ENCODE measurements at places on chromosomes 3 and 15. TPM values are rescaled to one million over a fixed set of nuclear protein-coding genes. Genes with fewer than 3 reads are reported as not detected.

DNA sequence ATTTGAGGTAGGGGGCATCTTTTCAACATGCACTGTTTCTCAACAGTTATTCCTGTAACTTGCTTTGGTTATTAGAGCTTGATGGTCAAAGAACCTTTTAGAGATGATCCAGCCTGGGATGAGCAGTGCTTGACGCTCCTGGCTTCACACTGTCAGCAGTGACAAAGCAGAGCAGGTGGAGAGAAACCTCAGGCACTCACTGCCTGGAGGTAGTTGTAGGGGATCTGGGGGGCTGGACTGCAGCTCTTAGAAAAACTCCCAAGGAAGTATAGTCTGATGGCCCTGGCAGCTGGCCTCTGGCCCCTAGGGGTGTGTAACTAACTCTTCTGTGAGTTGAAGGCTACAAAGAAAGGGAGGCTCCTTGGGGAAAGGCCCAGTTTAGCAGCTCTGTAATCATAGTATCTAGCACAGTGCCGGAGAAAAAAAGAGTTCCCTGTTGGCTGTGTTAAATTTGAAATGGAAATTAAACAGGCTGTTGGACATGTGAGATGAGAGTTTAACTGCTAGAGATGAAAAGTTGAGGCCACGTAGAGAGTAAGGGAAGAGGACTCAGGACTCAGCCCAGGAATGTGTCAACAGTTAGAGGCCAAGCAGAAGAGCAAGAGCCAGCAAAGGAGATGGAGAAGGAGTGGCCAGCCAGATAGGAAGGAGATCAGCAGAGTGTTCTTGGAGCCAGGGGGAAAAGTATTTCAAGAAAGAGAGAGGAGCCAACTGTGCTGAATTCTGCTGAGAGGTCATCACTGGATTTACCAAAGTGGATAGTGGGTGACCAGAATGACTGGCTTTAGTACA lies 14.2 kb downstream of the OXNAD1 start:
- no peak for DNase-seq

Gene ZNF619
- 3.6 TPM for total RNA-seq

- no peak for DNase-seq
Measured at GRCh38 chr15:61367953-61368352, 138.9 kb upstream of the RORA start.

Gene EPHA6
- total RNA-seq, result 0.24 TPM

DNA sequence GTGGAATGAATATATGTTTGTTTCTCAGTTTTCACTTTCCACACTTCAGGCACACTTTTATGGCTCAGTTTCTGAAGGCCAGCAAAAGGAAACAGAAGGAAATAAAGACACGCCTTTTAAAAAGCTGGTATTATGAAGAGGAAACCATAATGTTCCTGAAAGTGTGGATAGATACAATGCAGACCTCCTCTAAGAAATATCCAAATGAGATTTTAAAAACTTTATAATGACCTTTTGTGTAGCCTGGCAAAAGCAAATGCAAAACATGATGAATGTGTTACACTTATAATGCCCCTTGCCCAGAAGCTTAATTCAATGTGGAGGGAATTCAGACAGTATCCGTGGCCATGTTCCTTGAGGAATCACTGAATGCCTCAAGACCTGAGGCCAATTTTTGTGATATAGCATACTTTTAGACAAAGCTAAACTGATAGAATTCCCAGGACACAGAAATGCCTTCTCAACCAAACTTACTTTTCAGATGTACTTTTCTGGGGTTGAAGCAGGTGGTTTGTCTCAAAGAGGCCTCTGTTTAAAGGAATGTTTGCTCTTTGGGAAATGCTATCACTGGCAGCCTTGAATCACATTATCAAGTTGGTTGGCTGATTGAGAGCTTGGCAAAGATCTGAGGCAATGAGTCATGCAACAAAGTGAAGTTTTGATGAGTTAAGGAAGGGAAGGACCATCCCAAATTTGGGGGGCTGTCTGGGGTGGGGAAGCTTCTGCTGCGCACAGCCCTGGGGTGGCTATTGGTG lies 77.1 kb upstream of the CACNA2D3 start:
- no peak for DNase-seq

Gene PLSCR2
- total RNA-seq, result 0.48 TPM

- DNase-seq, result no peak
Measured at GRCh38 chr15:101115786-101116680, 135.8 kb downstream of the CHSY1 start.

DNA sequence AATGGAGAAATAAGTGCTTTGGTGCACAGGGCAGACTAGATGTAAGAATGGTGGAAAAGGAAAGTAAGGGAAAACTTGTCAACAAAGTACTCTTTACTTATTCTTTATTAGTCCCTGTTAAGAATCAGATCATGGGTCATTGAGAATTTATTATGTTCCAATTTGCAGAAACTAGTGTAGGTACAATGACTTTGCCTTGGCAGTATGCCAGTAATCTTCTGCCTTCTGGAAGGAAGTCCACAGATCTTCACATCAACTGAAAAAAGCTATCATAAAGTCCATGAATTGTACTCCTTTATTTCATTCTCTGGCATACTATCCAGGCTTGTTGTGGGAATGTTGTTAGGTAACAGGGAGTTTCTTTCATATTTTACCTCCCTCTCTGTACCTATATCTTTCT lies 88.2 kb upstream of the FLNB start:
- no peak for DNase-seq

Gene PPIB
- total RNA-seq, result 121 TPM

- no peak for DNase-seq
Measured at GRCh38 chr3:138835397-138835757, 649 bp upstream of the PIK3CB start.

Gene GOLGB1
- total RNA-seq, result 49.9 TPM
